ENCODE measurements at places on chromosomes 2 and 18. TPM values are rescaled to one million over a fixed set of nuclear protein-coding genes. Genes with fewer than 3 reads are reported as not detected.

GRCh38 chr2:7438855-7439254 lies 521.6 kb downstream of the RNF144A start:
- H3K27me3 ChIP-seq: no peaks in the 10 kb centered on the region
- H3K4me1 ChIP-seq: no peaks in the 10 kb centered on the region
- DNase-seq: no peak

DNA sequence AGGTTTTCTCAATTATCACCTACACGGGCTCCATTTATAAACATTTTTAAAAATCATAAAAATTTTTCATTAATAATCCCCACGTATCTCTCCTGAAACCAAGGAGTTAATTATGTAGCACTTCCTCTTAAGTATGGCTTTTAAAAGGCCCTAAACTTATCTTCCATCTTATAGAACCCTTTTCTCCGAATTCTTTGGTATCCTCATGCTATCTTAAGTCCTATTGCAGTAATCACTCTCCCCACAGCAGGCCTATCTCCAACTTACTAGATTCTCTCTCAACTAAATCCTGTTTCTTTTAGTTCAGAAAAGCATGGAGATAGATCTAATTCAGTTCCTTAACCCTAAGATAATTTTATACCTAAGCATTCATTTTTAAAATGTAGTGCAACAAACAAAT lies 26.2 kb downstream of the RPRD1A start:
- DNase-seq: no peak
- H3K27me3 ChIP-seq: no peaks in the 10 kb centered on the region
- H3K4me1 ChIP-seq: no peaks in the 10 kb centered on the region
- H3K36me3 ChIP-seq: no peaks in the 10 kb centered on the region
- H3K4me3 ChIP-seq: no peak overlapping the region

DNA sequence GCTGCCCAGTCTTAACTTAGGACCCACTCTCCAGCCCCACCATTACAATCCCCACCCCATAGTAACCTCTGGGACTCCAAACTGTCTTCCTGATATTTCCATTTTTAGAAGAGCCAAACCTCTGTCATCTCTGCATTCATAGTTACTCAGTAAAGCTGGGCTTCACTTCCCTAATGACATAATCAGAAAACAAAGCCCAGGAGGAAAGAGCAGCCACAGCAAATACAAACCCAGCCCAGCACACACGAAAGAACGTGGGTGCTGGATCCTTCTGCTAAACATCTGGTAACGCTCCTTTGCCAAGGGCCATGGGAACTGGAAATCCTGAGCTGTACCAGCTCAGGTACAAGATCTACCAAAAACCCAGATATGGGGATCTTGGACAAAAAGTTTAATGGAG lies 36.8 kb upstream of the RIOK3 start:
- no peak overlapping the region for H3K27ac ChIP-seq
- H3K36me3 ChIP-seq: no peaks in the 10 kb centered on the region
- no peaks in the 10 kb centered on the region for H3K4me1 ChIP-seq
- H3K4me3 ChIP-seq: no peak overlapping the region
- no peaks in the 10 kb centered on the region for H3K27me3 ChIP-seq

The AFG3L2 gene
- 37.6 TPM for total RNA-seq

- H3K27ac ChIP-seq: no peak overlapping the region
- peaks cover 7% of the 10 kb centered on the region for H3K4me1 ChIP-seq
- H3K36me3 ChIP-seq: no peaks in the 10 kb centered on the region
- no peaks in the 10 kb centered on the region for H3K27me3 ChIP-seq
Measured at GRCh38 chr2:63740020-63740419, 101.7 kb upstream of the UGP2 start.

All from uterus (tissue), 4 donors.